ENCODE measurements at places on chromosomes 5 and 9. TPM values are rescaled to one million over a fixed set of nuclear protein-coding genes. Genes with fewer than 3 reads are reported as not detected.

DNA sequence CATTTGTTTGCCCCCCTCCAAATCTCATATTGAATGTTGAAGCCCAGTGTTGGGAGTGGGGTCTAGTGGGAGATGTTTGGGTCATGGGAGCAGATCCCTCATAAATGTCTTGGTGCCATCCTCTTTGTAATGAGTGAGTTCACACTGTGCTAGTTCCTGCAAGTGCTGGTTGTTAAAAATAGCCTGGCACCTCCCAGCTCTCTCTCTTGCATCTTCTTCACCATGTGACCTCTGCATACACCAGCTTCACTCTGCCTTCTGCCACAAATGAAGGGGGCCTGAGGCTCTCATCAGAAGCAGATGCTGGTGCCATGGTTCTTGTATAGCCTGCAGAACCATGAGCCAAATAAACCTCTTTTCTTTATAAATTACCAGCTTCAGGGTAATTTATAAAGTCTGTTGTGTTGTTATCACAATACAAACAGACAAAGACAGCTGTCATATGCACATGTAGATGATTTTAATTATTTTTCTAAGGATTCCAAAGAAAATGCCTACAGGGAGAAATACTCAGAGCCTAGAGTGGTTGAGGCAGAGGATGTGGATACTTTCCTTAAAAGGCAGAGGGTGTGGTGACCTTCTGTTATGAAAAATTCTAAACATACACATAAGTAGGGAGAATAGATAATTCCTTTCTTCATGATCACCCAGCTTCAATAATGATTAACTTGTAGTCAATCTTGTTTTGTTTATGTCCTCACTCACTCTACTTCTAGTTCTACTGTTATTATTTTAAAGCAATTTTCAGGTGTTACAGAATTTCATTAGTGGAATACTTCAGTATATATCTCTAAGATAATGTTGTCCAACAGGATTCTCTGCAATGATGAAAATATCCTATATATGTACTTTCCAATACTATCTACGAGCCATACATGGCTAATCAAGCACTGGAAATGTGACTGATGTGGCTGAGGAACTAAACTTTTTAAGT lies 75.1 kb upstream of the RANBP6 start:
- no peak for DNase-seq

GRCh38 chr9:76561900-76562299 lies 102.9 kb downstream of the GCNT1 start:
- no peak for DNase-seq

DNA sequence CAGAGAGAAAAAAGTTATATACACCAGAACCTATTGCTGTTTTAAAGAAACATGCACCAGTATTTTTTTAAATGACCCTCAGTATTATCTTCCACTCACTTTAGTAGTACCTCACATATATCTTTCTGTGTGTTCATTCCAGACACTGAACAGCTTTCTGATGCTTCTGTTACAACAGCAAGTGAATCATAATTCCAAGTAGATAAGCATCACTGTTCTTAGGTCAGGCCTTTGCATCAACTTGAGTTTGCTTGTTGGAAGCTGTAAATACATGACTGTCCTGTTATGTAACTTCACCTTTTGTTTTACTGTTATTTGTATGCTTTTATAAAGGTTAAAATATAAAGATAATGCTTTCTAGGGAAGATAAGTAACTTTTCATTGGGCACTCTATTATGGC lies 184.4 kb downstream of the ISL1 start:
- no peak for DNase-seq

GRCh38 chr5:156971415-156971814 lies 8.4 kb upstream of the TIMD4 start:
- no peak for DNase-seq

DNA sequence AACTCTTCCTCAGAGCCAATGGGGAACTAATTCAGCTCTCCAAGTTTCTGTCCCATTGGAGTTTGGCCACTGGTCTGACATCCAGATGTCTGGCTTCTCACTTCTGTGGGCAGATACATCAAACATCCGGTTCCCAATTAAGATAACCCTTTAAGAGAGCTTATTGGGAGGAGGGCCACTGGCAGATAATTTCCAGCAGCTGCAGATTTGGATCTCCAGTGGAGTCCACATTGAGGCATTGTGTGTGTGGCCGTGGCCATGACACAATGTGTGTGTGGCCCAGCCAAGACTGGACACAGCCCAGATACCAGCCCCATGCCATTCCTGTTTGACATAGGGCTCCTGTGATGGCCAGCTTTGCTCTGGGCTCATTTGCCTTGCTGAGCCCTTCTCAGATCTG lies 110.5 kb upstream of the MAP1B start:
- no peak for DNase-seq

GRCh38 chr9:120713257-120714087 lies 798 bp downstream of the MEGF9 start:
- no peak for DNase-seq

- DNase-seq = no peak
Observed at GRCh38 chr5:30548580-30549305, 644.7 kb upstream of the CDH6 start.

DNA sequence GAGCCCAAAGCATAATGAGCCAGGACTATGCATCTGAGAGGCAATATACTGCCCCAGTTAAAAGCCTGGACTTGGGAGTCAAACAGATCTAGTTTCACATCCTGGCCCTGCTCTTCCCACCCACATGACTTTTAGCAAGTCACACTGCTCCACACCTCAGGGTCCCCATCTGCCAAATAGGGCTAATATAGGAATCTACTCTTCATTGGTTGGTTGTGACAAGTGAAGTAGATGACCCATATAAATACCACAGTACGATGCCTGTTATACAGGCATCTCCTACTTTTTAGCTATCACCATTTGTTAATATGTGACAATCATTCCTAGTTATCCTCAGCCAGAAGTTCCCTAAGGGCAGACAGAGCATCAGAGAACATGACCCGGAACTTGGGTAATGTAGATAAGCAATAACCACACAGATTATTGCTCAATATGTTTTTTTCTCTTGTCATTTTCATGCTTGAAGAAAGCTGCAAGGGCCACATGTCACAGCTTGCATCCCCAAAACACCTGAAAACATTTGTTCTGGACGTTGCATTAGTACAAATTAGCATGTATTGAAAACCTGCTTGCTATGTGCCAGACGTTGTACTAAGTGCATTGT lies 20.4 kb downstream of the ADAM19 start:
- no peak for DNase-seq

DNA sequence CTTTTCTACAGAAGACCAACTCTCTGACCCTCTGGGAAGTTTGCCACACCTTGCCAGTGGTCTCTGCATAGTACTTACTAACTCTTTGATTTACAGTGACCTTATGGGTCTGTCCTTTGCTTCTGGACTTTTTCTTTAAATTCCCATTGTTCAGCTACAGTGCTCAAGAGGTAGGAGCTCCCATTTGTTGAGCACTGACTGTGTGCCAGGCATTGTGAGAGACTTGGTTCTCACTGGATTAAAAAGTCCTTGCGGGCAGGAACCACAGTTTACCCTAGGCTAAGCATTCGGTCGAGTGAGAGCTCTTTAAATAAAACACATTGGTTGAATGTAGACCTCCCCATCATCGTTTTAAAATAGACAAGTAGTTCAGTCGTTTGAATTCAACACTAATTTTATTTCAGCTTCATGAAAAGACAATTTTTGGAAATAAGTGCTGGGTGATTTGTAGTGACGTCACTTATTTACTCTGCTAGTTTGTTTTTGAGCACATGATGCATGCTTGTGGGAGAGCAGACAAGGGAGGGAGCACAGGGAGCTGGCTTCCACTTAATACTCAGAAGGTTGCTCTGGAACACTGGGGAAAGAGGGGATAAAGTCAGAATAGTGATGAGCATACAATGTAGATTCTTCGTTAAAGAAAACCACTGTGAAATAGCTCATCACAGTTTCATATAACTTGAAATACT lies 27.1 kb downstream of the RASGRF2 start:
- no peak for DNase-seq

GRCh38 chr9:128218518-128219389 lies 15.6 kb downstream of the DNM1 start:
- DNase-seq = peak; percentile 77

DNA sequence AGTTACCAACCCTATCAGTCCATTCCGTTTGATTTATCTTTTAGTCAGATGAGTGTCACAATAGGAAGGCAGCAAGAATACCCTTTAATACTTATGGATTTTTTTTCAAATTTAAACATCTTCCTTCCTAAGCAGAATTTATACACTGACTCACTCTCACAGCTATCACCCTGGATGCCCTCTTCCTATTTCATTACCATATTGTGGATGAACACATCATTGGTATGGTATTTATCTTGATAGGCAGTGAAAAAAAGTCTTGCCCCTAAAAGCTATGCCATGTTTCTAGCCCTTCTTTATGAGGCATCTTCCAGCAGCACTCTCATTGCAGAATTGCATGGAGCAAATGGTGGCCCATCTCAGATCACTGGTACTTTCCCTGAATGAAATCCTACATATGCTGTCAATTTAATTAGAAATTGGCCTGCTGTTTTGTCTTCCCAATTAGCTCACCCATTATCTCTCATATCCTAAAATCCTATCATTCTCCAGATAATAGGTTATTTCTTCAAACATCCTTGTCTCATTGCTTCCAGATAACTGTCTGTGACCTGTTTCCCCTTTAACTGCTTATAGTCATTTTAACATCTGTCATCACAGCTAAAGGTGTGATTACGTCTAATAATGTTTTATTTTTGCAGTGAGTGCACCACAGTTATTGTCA lies 433.5 kb upstream of the POU5F2 start:
- DNase-seq = peak; percentile 81

- no peak for DNase-seq
Observed at GRCh38 chr5:93221-93980, 1.4 kb downstream of the PLEKHG4B start.

GRCh38 chr9:8799615-8800014 lies 1000.0 kb upstream of the DMAC1 start:
- DNase-seq = no peak

- no peak for DNase-seq
Observed at GRCh38 chr5:39750661-39751060, 325.9 kb upstream of the DAB2 start.

DNA sequence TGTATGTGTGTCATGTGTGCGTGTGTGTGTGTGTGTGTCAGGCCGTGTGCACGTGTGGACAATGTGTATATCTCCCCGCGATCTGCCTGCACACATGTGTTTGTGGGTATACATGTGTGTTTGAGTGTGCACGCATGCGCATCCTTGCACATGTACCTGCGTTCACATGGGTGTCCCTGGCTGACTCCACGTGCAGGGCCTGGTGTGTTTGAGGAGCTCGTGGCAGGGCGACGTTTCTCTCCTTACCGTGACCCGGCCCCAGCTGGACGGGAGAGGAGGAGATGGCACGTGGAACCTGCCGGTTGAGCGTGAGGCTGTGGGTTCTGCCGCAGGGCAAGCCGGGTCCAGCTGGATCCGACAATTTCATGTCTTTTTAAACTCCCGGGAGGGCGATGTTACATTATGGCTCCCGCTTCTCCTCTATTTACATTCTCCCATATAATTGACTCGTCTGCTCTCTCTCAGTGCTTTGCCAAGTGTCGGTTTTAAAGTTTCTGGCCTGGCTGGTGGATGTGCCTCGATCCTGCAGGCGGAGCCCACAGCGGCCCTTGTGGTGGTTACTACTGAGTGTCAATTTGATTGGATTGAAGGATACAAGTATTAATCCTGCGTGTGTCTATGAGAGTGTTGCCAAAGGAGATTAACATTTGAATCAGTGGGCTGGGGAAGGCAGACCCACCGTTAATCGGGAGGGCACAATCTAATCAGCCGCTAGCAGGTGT lies 5.9 kb downstream of the COL5A1 start:
- no peak for DNase-seq

GRCh38 chr9:37100741-37101140 lies 19.6 kb upstream of the ZCCHC7 start:
- no peak for DNase-seq

GRCh38 chr5:149326611-149327010 lies 18.7 kb upstream of the GRPEL2 start:
- DNase-seq = no peak

DNA sequence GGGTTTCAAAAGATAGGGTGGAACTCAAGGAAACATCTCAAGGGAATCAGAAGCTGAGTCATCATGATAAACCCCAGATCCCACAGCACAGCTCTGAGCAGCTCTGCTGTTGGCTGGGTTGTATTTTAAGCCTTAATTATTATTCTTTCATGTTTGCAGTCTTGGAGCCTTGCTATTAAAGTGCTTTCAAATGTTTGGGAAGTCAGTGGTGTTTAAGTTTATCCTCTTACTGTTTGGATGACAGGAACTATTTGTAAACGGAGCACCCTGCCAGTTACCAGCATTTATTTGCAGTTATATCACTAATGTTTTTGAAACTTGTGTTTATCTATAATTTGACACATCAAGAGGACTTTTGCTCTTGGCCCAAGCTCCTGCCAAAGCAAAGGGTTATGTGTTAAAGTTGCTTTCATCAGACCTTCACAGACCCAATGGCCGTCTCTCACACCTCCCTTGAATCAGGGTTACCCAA lies 141.1 kb upstream of the SPDL1 start:
- no peak for DNase-seq

- DNase-seq = peak; percentile 44
Observed at GRCh38 chr5:10248378-10249260, 1.1 kb downstream of the ATPSCKMT start.

DNA sequence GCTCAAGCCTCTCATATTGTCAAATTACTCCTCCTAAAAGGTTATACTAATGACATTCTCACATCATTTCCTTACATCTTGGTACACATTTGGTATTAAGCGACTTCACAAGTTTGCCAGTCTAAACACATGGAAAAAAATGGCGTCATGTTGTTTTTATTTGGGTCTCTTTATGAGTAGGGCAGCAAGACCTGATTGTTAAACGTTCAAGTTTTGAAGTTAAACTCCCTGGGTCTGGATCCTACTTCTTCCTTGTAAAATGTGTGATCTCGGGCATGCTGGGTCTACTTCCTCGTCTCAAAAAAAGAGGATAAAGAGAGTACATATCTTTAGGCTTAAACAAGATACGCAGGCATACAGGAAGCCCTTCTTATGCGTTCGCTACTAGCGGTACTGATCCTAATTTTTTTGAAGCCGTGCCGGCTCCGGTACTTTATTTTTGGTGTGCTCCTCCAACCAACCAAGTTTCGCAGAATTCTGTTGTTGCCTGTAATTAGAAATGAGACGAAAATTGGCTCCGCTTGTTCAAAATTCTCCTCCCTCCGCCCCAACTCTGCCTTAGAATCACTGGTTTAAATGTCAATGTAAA lies 596 bp upstream of the CDC37L1 start:
- peak; percentile 18 for DNase-seq

RASA1 gene
- total RNA-seq = 28.2 TPM

TTC23L gene
- total RNA-seq = not detected

CMBL gene
- total RNA-seq = 9.3 TPM

FOXD4L5 gene
- not detected for total RNA-seq

RANBP3L gene
- not detected for total RNA-seq

FRRS1L gene
- total RNA-seq = not detected

SEMA5A gene
- total RNA-seq = 12.0 TPM

FBP2 gene
- total RNA-seq = not detected

CD14 gene
- 2.3 TPM for total RNA-seq

Measured in A172 (cell line).